ENCODE measurements at places on chromosomes 3 and 15.

DNA sequence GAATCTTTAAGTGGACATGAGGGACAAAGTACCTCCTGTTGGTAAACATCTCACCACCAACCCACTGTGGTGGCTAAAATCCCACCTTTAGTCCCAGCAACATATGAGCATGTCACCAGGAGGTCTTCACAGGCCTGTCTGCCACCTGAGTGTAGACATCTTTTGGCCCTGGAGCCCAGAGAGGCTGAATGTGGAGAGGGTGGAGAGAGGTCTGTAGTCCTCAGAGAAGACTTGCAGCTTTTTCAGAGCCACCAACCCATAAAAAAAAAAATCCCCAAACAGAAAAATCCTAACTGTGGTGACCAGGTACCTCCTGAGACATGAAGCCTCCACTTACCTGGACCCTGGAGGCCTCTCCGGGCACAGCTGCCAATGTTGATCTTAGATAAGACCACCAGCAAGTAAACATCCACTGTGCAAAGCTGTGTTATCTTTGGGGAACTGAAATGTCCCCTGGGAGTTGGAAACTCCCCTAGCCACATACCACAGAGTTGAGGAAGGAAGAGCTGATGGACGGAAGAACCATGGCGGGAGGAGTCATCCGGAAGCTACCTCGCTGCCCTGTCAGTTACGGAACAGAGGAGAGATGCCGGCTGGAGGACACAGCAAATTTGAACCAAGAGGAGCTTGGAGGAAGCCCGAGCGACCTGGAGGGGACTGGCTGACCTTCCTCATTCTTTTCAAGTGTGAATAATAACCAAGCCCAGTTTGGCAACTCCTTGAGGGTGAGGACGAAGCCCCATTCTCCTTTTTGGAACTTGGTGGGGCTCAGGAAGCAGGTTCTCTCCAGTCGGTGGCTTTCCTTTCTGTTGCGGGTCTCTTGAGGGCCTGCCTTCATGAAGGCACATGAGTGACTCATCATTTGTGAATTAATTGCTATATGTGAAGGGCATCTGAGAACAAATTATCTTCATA is at the start of gene GHRL:
TSS of gene GHRL (minus strand) at position 443 of the 915 bp plus-strand sequence. CDS start 2,767 bp downstream, outside the sequence.
- DNase-seq = no peak

DNA sequence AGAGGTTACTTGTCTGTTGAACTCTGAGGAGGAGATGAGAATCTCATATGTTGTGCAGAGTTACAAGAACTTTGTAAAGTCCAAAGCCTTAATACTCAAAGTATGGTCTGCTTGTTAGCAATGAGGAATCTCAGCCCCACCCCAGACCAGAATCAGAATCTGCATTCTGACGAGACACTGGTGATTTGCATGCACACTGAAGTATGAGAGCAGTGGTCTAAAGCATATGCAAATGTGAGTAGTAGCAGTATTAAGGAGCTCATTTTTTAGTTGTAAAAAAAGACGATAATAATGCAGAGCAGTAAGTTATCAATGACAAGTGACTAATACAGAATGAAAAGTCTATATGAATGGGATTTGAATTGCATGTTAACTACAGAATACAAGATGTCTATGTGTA is 327.7 kb downstream of the RYR3 start:
- DNase-seq = no peak

DNA sequence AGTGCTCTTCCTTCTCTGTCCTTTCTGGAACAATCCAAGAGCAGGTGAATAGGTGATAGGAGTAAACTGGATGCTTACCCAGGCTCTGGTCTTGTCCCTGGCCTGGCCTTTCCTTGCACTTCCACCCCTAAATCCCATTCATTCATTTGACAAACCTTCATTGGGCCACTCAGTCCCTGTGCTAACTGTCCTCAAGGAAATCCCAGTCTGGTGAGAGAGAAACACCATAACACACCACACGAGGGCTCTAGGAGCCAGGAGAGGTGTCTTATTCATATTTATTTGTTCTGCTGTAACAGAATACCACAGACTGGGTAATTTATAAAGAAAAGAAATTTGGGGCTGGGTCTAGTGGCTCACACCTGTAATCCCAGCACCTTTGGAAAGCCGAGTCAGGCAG is 22.8 kb downstream of the EFCC1 start:
- DNase-seq = peak; percentile 31

DNA sequence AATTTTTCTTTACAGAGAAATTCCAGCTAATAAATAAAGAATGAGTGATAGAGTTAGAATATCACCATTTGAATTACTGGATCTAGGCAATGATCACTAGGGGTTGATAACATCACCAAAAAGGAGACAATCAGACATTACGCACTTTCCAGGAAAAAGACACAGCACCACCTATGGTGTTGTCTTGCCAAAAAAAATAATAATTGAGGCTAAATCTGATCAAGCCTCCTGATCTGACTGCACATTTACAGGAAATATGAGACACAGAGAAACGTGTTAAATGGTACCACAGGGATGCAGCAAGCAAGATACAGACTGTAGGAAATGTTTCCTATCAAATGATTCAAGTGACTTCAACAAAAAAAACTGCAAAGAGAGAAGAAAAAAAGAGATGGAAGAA is 92.8 kb downstream of the EOMES start:
- no peak for DNase-seq

GRCh38 chr3:128648940-128649663 is 1.5 kb downstream of the RPN1 start:
- no peak for DNase-seq

GRCh38 chr3:28118087-28118486 is 123.3 kb upstream of the CMC1 start:
- no peak for DNase-seq

- DNase-seq = no peak
These were observed 29.9 kb upstream of the VIPR1 start for GRCh38 chr3:42472555-42472954.

DNA sequence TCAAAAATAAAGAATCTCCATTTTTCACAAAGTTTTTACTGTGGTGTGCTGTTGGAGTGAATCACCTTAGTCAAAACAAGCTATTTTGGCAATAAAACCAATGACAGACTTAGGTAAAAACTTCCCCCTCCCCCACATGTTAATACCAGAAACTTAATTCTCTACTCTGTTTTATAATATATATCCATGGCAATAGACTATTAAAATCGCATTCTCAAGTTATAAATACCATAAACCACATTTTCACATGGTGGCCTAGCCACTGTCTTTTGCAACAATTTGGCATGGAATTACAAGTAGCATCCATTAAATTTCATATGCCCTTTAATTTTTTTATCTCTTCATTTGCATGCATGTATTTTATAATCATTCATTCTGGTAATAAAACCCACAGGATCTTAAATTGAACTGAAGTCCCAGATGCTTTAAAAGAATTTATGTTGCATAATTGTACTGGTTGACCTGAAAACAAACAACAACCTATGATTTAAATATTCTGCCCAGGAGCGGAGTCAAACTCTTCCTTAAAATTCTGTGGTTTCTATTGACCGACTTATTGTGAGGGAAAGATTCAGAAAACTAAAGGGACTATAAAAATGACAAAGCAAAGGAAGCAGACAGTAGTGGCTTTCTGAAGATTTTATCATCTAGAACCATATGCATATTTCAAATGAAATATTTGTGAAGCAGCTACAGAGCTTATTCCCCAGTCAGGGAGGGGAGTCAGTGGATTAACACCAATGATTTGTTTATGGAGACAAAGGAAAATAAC is 229.0 kb upstream of the TBL1XR1 start:
- no peak for DNase-seq

DNA sequence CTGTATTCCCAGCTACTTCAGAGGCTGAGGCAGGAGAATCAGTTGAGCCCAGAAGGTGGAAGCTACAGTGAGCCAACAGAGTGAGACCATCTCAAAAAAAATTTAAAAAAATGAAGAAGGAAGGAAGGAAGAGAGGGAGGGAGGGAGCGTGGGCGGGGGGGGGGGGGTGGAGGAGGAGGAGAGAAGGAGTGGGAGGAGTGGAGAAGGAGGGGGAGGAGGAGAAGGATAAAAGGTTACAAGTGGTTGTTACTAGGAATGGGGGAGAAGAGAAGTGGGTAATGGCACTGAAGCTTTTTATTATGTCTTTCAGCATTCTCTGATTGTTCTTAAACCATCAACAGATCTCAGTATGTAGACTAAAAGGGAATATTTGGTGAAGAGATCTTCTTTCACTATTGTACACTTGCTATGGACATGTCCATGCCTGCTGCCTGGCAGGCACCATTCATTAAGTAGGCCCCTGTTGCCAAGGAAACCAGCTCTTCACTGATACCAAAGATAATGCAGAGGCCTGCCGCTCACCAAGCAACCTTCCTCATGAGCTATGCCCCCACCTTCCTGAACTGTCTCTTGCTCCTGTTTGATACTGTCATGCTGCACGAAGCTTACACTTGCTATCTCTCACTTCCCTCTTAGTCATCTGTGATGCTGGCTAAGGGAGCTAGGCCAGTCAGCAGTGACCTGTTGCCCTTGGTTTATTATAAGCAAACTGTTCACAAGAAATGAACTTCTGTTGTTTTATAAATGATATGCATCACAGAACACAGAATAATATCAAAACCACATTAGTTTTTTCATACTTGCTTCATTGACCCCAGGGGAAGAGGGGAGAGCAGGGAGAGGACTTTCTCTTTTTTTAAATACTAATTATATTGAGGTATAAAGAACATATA is 23.1 kb downstream of the EPM2AIP1 start:
- DNase-seq = peak; percentile 54

DNA sequence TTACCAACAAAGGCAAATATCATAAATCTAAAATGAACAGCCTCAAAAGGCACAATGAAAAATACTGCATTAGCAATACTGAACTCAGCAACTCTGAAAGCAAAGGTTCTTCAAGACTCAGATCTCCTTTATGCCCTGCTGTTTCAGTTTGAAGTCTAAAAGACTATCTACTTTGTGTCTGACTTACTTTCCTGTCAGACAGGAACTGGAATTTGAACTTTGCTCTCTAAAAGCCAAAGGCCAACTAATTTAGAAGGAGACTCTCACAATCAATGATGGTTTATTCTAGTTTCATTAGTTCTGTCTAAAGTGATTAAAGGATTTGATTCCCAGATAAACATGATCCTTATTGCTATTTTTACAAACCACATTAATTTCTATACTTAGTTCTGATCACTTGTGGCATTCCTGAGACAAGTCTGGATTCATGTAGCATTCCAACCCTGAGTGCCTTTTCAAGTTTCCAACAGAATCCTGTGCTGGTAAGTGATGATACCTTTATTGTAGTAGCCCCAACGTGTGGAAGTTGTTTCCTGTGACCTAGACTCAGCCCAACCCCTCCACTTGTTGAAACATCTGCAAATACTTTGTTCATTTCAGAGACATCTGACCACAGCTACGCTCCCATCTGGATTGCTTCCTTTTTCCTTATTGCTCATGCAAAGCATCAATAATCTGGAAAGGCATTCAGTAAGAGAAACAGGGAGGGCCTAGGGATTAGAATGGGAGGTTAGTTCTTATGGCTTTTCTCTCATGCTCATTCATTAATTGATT is 14.9 kb upstream of the LEKR1 start:
- DNase-seq = no peak

GRCh38 chr3:141103067-141103466 is 51.9 kb downstream of the SPSB4 start:
- DNase-seq = no peak

GRCh38 chr15:54347082-54347827 is 369.0 kb downstream of the UNC13C start:
- no peak for DNase-seq

DNA sequence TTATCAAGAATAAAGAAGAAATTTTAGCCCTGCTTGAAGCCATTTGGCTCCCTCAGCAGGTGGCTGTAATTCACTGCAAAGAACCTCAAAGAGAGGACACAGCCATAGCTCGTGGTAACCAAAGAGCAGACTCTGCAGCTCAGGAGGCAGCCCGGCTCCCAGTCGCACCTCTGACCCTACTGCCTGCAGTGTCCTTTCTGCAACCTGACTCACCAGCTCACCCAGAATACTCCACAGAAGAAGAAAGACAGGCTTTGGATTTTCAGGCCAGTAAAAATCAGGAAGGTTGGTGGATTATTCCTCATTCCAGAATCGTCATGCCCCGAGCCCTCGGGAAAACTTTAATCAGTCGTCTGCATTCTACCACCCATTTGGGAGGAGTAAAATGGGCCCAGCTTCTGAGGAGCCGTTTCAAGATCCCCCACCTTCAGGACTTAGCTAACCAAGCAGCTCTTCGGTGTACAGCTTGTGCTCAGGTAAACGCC is 38.6 kb downstream of the ZBTB11 start:
- no peak for DNase-seq
